CD4-positive, alpha-beta memory T cell (primary cell): ENCODE measurements at places on chromosomes 12 and 14.

- DNase-seq: no peak
Observed at GRCh38 chr14:75933712-75934296, 48.0 kb downstream of the TGFB3 start.

DNA sequence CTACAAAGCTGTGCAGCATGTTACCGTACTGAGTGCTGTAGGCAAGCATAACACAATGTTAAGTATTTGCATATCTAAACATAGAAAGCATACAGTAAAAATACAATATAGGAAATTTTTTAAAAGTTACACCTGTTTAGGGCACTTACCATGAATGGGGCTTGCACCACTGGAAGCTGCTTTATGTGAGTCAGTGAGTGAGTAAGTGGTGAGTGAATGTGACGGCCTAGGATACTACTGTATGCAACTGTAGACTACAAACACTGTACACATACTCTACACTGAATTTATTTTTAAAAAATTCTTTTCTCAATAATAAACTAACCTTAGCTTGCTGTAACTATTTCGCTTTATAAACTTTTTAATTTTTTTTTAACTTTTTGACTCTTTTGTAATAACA lies 82.1 kb upstream of the FSCB start:
- DNase-seq: no peak

DNA sequence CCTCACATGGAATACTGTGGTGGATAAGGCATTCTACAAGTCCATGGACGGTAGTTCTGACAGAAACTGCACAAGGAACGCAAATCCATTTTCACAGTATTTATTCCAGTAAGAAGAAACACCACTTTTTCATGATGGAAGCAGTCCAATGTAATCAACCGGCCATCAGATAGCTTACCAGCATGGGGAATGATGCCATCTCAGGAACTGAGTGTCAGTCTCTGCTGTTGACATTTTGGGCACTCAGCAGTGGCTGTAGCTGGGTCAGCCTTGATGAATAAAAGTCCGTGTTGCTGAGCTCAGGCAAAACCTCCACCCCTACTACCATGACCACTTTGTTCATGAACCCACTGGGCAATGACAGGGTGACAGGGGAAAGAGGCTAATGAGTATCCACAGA lies 103.4 kb downstream of the PLCZ1 start:
- DNase-seq: no peak

DNA sequence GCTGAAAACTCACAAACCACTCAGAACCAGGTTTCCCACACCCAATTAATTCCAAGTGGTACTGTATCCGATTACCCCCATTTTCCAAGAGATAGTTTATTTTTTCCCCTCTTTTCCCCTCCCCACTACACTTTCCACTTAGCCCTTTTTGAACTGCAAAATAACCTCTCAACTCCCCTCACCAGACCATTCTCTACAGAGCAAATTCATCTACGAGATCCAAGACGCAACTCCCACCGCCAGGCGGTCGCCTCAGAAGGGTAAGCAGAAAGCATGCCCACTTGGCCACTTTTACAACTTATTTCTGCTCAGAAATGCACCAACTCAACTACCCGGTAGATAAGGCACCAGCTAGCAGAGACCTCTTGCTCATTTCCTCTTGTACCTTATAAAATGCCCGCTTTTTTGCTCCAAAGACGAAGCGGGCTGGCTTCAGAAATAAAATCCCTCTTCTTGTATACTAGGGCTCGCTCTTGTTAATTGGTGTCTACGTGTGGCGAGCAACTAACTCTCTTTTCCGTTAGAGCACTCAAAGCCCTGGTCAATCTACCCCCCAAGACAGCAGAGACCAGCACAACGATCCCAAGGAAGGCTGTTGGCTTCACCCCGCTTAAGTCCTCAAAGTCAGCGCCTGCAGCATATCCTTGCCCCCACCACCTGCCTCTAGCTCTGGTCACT lies 910 bp upstream of the SRP54 start:
- DNase-seq: no peak

DNA sequence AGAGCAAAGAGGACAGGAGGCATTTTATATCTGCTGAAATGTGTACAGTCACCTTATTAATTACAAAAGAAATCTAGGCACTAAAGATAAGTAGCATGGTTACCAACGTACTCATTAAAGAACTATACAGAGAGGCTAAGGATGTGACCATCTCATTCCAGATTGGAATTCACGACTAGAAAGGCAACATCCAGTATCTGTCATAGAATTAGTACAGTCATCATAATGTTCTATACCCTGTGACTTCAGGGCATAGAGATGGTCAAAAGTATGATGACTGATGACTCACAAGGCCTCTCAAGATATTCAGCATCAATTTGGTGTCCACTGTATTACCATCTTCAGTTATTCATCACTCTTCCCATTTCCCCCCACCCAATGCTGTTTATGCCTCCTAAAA lies 144.0 kb upstream of the PLEKHG7 start:
- DNase-seq: no peak

GRCh38 chr12:74015118-74015517 lies 522.5 kb upstream of the ATXN7L3B start:
- DNase-seq: no peak

DNA sequence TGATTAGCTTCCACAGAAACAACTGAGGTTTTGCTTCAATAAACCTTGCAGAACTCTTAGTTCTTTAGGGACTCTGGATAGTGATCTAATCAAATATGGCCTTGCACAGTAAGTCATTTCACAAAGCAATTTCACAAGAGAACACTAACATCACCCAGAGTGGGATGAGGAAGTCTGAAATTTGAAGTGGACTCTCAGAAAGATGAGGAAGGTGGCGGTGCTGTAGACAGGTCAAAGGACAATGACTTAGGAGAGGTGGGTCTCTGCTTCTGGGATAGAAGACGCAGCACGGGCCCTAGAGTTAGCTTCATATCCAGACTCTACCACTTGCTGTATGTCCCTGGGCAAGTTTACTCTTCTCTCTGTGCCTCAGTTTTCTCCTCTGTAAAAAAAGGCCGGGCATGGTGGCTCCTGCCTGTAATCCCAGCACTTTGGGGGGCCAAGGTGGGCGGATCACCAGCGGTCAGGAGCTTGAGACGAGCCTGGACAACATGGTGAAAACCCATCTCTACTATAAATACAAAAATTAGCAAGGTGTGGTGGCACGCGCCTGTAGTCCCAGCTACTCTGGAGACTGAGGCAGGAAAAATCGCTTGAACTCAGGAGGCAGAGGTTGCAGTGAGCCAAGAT lies 18.9 kb downstream of the FOS start:
- no peak for DNase-seq

DNA sequence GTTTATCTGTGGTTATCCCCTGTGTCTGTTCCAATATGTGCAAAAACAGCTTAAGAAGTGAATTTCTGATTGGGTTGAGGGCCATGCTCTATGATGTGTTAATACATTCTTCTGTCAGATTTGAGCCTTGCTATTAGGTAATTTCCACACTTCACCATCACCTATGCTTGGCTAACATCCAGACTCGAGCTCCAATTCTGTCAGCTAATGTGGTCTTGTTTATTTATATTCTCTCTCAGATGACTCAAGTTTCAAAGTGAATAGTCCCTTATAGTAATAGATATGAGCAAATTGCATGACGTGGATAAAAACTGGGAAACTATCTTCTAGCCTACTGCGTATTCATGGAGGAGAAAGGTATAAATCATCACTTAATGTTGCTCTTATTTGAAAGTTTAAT lies 451.3 kb downstream of the SNAPC1 start:
- DNase-seq: no peak

DNA sequence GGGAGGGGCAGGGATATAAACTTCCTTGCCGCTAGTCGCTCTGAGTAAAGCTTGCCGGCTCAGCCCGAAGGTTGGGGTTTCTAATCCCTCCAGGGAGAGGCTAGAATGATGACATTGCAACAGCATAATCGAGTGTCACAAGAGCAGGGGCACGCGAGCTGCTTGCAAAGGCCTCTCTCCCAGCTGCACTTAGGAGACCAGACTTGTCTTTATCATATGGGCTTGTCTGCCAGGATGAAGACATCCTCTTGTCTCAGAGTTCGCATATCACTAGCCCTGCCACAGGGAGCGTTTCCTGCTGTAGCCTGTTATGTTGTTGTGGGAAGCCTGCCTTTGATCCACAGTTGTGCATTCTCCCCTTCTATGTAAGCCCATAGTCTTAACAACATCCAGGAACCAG lies 180.0 kb downstream of the ESR2 start:
- DNase-seq: no peak

DNA sequence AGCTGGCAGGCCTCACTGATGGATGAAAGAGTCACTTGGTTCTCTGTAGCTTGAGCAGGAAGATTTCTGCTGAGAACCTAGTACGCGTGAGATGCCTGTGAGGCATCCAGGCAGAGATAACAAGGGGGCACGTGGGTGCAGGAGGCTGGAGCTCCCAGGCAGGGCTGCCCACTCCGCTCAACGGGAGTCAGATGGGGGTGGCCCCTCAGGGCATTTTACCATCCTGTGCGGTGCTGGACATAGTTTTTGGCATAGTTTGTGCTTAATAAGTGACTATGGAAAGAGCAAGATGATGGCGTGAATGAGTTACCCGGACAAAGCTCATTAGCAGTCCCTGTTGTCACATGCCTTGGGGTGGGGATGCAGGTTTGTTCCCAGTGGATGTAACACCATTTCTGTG lies 182.8 kb downstream of the TSPAN9 start:
- DNase-seq: no peak

DNA sequence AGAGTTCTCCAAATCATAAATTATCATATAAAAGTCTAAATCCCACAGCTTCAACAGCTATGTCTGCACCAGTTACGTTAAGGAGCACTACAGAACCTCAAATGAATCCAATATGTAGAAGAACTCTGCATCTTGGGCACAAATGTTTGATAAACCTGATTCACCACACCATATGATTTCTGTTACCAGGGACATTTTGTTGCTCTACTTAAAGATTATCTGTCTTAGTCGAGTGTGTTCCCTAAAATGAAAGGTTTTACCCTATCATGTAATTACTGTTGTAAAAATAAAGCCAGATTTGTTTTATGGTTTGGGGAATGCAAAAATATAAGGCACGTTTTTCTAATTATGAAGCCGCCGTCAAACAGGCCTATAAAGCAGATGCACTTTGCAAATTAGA lies 363.1 kb downstream of the EGLN3 start:
- DNase-seq: no peak

GRCh38 chr12:61220337-61220736 lies 1039.9 kb upstream of the USP15 start:
- DNase-seq: no peak

DNA sequence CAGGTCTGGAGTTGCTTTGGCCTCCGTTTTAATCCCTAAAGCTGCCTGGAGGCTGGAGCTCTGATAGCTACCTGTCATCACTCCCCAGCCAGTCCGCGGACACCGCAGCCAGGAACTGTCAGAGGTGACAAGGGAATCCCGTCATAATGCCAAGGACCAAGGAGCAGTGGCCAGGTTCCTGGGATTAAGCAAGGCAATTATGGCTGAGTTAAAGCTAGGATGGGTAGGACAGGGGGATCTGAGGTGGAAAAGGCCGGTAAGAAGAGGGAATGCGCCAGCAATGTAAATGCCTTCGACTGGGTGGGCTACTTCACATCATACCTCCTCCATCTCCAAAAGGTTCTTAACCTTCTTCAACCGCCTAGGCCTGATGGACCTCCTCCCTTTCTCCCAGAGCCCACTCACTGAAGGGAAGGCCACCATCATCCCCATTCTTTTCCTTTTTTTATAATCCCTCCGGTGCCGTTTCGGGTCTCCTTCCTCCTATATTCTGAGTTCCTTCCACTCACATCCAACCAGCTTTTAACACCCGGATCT lies 1.9 kb downstream of the PPP1R3E start:
- DNase-seq: no peak

- no peak for DNase-seq
Observed at GRCh38 chr12:131124487-131125280, 171.0 kb downstream of the ADGRD1 start.

- no peak for DNase-seq
Observed at GRCh38 chr12:9928607-9929006, 3.6 kb downstream of the CLEC2A start.

DNA sequence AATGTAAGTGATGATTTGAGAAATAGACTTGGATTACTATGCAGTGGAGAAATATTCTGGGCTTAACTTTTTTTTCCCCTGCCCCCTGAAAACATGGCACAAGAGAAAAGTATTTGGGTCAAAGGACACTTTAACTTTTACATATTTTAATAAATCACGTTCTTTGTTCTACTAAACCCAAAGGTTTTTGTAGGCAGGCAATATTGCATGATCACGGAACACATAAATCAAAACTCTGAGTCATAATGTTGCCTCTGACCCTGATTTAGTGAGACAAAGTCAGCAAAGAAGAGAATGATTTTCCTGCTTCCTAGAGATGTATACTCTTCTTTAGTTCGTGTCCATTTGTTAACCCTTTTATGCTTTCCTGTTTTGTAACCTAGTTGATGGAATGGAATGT lies 38.0 kb downstream of the ABCD2 start:
- no peak for DNase-seq

GRCh38 chr12:94404854-94405253 lies 54.8 kb downstream of the CEP83 start:
- DNase-seq: no peak

DNA sequence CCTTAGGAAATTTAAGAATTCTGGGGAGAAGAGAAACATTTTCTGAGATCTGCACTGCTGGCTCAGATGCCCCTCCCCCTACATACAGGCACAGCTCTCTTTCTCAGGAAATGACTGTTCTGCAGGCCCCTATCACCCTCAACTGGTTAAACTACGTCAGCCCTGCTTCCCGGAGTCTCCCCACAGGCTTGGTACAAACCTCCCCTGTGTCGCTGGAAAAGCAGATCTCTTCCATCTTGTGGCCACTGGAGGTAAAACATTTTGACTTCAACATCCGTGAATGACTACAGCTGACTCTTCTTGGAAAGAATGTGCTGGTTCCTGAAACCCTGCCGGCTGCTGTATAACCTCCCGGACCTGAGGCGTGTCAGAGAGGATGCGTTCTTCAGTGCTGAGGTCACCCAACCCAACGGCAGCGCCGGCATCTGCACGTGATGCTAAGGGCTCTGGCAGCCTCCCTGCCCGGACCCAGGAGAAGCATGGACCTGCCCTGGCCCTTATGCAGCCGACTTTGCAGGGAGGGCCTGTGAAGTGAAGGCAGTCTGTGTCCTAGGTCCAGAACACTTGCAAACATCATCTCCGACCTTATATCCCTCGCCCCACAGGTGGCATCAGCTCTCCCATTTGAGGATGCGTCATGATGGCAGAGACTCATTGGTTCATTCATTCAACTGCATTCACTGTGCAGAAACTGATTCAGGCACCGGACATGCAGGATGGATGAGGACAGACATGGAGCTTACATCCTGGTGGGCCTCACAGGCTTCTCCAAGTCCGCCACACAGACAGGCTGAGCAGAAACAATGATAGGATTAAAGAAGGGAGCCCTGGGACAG lies 129.2 kb downstream of the GCH1 start:
- peak; percentile 92 for DNase-seq

DNA sequence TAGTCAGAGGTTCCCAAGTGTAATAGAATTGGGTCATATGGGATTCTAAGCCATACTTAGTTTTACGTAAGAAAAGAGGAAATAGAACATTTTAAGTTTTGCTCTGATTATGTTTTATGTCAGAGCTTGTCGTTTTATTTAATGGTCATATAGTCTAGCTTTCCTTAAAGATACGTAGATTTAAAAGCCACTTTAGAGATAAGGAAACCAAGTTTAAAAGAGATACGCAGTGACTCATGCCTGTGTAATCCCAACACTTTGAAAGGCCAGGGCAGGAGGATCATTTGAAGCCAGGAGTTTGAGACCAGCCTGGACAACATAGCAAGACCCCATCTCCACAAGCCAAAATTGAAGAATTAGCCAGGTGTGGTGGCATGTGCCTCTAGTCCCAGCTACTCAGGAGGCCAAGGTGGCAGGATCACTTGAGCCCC lies 19.5 kb downstream of the MAPK1IP1L start:
- no peak for DNase-seq
